ENCODE measurements at places on chromosomes 4 and X. TPM values are rescaled to one million over a fixed set of nuclear protein-coding genes. Genes with fewer than 3 reads are reported as not detected.

Gene ZAR1
- total RNA-seq = not detected

DNA sequence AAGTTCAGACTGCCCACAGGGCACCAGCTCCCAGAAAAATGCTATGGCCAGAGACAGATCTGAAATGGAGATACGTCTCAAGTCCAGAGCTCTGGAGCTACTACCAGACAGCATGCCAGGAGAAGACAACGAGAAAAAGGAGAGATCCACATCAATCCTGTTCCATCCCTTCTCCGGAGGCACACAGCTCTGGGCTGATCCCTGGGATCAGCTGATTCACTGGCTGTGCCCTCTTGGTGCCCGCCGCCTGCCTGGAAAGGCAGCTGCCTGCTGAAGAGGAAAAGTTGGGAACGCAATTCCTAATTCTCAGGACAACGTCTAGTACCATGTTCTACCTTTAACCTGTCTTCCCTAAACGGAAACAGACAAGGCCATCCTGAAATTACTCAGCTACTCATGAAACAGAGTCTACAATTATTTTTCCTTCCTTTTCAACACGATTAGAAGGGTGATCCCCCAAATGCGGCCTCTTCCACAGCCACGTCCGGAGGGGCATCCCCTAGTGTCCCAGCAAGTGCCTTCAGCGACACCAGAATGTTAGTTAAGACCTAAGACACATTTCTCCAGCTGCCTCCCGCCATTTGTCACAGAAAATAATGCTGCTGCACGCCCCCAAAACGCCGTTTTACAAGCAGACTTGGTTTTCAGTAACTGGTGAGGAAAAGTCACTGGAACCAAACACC lies 2.4 kb downstream of the ZFYVE28 start:
- no peak for DNase-seq

Gene ERAS
- not detected for total RNA-seq

DNA sequence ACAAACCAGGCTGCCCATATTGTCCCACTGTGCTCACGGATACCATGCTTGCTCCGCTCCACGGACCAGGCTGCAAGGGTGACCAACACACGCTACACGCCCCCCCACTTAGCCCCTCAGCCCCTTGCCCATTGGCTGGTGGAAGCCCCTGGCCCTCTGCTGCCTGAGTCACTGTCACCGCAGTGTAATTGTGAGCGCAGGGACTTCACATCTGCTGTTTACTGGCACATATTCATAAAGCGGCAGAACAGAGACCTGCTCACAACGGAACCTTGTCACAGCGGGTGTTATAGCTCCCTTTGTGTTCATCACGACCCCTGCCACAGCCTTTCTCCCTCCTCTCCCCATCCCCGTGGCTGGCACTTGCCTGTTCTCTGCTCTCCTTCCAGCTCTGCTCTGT lies 83.7 kb downstream of the PSAPL1 start:
- DNase-seq = no peak

GRCh38 chr4:26503844-26504243 lies 13.6 kb upstream of the CCKAR start:
- DNase-seq = no peak

DNA sequence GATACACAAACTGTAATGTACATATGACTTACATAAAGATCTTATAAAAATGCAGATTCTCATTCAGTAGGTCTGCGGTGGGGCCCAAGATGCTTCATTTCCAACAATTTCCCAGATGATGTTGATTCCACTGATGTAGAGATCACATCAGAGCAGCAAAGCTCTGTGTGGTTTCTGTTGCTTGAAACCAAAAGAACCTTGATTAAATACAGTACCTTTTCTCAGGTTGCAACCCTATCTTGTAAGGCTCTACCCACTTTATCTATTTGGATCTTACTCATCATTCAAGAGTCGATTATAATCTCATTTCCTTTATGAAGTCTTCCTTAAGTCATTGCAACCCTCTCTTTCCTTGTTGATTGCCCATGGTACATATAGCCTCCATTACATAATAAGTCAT lies 816.8 kb downstream of the RPA4 start:
- DNase-seq = no peak

All from aorta (tissue), 5 donors.